NCI-H1436 treated with DMSO at 0.1 percent for 48 hours (cell line): ENCODE measurements at places on chromosomes 2 and 18.

DNA sequence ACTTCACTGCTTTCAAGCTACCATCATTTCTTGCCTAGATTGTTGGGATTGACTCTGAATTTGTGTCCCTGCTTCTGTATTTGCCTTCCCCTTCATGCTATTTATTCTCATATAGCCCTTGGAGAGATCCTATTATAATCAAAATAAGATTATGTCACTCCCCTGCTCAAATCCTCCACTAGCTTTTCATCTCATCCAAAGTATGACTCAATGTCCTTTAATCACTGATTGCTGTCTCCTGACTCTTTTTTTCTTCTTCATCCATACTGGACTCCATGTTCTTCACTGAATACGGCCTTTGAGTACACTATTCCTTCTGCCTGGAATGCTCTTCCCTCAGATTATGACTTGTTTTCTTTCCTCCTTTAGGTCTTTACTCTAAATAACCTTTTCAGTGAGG lies 5.0 kb downstream of the RBKS start:
- no peak for DNase-seq

DNA sequence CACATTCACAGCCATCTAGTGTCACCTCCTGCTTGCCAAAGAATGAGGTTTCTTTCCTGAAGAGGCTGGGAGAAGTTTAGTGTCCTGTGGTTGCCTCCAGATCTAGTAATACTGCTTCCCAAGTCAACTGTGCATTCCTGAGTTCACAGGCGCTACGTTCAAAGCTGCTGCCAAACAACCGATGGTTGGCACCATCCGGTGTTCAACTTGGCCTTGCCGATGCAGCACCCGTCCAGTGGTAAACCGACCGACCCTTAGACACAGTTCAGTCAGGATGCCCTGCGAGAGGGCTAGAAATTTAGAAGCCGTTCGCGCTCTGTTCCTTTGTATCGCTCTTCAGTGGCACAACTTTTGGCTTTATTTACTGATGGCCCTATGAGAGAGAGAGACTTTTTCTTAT lies 28.6 kb downstream of the RMC1 start:
- no peak for DNase-seq

DNA sequence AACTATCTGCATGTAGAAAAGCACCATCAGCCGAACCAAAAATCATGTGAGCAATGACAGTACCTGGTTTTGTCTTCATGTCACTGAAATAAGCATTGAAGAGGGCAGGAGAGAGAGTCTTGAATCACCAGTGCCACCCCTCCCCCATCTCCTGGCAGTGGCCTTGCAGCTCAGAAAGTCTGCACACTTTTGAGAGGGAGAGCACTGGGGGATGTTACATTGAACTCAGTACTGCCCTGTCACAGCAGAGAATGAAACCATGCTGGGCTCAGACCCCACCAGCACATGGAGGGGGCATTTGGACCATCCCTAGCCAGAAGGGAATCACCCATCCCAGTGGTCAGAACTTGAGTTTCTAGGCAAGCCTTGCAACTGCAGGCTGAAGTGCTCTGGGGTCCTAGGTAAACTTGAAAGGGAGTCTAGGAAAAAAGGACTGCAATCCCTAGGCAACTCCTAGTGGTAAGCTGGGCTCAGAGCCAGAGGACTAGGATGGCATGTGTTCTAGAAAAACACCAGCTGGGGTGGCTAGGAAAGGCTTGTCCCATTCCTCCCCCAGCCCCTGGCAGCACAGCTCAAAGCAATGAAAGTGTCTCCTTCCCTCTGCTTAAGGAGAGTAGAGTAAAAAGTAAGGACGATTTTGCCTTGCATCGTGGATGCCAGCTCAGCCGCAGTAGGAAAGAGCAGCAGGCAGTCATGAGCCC lies 259.9 kb upstream of the MYT1L start:
- no peak for DNase-seq

DNA sequence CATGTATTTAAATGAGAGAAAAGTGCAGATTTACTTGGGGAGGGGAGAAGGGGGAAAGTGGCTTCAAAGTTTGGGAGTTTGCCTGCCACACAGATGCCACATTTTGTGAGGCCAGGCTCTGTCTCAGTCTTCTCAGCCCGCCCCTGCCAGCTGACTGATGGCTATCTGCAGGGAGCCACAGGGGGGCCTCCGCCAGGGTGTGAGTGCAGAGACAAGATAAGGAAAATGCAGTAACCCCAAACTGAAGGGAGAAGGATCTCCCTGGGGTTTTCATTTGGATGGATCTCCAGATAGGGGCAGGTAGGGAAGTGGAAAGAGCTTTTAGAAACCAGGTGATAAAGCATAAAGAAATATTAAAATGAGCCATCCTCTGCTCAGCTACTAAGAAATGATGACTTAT lies 128.8 kb downstream of the ZNF521 start:
- DNase-seq: no peak

DNA sequence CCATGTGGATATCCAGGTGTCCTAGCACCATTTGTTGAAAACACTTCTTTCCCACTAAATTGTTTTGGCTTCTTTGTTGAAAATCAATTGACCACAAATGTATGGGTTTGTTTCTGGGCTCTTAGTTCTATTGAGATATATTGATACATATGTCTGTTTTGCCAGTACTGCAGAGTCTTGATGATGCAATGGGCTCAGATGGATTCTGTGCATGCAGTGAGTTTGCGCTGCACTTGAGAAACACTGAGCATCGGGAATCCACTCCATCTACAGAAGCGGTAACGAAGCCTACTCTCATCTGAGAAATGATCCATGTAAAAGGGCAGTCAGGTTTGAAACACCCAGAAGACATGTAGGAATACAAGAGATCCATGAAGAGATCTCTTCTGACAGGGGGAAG lies 21.9 kb upstream of the DNAJC10 start:
- DNase-seq: no peak

- DNase-seq: no peak
Observed at GRCh38 chr2:222568865-222569264, 87.0 kb downstream of the FARSB start.

- DNase-seq: no peak
Observed at GRCh38 chr2:73418343-73418742, 32.7 kb downstream of the ALMS1 start.

- no peak for DNase-seq
Observed at GRCh38 chr2:175009917-175010621, 4.9 kb upstream of the CHN1 start.

GRCh38 chr18:12015416-12016062 lies 34.2 kb downstream of the IMPA2 start:
- no peak for DNase-seq

- DNase-seq: no peak
Observed at GRCh38 chr2:96856776-96857666, 795 bp downstream of the ANKRD39 start.
